Amniotic stem cell (primary cell): ENCODE measurements at places on chromosomes 5 and 9.

DNA sequence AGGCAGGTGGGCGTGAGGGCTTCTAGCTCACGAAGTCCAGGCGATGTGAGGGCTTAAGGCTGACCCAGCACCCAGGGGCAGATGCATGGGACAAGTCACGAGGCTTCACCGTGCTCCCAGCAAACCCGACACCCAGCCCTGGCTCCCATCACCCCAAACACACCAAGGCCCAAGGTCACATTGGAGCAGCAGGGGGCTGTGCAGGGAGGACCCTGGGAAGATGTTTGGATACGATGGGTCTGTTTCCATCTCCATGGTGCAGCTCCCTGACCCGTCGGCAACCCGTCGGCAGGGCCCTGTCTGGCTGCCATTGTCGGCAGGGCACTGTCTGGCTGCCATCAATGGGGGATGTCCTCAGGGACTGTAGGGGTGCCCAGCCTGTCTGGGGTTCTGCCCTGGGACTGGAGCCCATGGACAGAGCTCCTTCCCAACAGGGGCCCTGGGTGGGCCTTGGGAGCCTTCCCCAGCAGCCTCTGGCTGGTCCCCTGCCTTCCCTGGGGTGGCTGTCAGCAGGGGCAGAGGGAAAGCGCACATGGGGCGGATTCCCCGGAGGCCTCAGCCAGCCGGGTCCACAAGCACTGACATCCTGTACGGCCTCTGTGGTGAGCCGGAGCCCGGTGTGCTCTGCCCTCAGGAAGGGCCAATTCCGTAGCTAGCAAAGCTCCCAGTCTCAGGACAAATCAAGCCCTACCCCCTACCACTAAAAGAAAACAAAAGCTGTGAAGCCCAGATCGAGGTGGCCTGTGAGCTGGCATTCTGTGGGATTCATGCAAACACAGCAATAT, 47.1 kb downstream of the NACC2 start:
- DNase-seq: no peak

DNA sequence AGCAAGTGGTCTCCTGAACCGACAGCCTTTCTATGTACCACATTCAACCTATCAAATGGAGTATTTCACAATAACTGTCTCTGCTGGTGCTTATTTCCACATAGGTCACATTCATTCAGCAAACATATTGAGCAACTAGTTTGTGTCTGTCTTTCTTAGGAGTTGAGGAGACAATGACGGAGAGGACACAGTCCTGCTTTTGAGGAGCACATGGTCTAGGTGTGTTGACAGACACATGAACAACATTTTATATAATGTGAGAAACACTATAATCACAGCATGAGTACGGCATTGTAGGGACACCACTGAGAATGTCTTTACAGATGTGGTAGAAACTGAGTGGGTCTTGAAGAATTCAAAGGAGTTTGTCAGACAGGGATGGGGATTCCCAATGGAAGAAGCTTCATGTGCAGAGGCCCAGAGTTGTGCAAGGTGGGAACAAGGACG, 28.5 kb downstream of the NFIL3 start:
- DNase-seq: no peak

DNA sequence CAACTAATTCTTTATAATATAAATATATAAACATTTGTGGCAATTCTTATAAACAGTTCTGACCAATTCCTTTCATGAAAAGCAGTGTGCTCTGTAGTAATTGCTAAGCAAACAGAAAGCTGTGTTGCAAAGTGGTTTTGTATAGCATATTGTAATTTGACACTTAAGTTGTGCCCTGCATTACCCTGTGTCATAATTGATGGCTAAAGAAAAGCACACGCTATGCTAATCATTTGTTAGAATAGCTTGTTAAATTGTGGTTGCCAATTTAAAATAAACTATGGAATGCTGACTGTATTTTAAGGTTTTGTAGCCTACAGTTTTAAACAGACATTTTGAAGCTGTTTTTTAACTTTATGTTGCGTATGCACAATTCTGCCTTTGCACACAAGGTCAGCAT, 140.0 kb downstream of the PBX3 start:
- no peak for DNase-seq

GRCh38 chr5:127839496-127840197, 136.5 kb downstream of the CCDC192 start:
- DNase-seq: no peak

DNA sequence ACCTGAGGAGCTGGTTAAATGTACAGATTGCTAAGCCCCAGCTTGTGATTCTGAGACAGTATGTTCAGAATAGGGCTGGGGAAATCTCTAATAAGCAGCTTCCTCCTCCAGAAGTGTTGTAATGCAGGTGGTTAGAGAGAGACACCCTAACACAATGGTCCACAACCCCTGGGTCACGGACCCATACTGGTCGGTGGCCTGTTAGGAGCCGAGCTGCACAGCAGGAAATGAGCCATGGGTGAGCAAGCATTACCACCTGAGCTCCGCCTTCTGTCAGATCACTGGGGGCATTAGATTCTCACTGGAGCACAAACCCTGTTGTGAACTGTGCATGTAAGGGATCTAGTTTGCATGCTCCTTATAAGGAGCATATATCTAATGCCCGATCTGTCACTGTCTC, 61.8 kb downstream of the SLC36A1 start:
- no peak for DNase-seq

- no peak for DNase-seq
Measured at GRCh38 chr5:133265257-133265656, 213.4 kb downstream of the HSPA4 start.

DNA sequence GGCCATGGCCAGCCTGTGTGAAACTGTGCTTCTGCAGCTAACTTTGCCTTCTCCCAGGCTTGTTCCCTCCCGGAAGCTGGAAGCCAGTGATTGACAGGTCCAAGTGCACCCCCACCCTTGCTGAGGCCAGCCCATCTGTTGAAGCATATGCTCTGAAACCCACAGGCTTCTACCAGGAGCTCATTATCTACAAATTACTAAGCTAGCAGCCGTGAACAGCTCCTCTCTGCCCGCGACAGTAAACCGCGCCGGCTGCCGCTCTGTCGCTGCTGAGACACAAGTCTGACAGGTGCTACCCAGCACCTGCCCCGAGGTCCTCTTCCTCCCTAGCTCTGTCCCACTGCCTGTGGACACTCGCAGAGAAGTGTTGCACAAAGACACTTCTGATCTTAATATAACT, 490.9 kb downstream of the GADD45G start:
- DNase-seq: no peak

GRCh38 chr5:89435347-89435746, 552.4 kb upstream of the MEF2C start:
- no peak for DNase-seq

DNA sequence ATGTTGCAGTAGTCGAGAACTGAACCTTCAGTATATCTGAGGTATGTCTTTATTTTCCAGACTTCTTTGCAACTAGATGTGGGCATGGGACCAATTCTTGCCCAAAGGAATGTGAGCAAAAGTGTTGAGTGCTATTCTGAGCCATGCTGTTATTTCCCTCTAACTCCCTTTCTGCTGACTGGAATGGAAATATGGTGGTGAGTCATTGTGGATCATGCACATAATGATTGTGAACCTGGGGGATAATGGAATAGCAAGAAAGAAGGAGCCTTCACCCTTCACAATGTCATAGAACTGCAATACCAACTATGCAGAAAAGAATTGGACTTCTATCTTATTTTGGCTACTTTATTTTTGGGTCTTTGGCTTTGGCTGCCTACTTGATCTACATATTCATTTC, 10.3 kb upstream of the DOCK2 start:
- DNase-seq: peak; percentile 55

DNA sequence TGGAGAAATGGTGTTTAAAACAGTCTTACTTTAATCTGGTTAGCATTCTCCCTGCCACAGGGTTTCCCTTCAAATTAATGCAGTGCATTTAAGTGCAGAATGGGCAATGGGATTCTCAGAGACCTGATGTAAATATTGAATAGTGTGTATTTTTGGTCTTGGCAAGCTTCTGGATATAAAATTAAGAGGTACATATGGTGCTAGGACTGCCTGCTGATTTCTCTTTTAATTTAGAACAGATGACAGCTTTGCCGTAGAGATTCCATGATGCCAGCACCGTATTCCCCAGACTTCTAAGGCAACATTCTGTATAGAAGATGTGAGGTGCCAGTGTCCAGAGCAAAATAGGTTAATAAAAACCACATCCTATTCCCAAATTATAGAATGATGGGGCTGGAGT, 1.9 kb downstream of the MTAP start:
- no peak for DNase-seq

GRCh38 chr5:125410537-125411070, 664.2 kb upstream of the ZNF608 start:
- DNase-seq: no peak
